CD4-positive, alpha-beta T cell treated with Interleukin-17A for 1 hour (primary cell): ENCODE measurements at places on chromosomes 12 and 14.
A peak's percentile ranks its signal among the peaks of the same experiment; 100 is the strongest.

DNA sequence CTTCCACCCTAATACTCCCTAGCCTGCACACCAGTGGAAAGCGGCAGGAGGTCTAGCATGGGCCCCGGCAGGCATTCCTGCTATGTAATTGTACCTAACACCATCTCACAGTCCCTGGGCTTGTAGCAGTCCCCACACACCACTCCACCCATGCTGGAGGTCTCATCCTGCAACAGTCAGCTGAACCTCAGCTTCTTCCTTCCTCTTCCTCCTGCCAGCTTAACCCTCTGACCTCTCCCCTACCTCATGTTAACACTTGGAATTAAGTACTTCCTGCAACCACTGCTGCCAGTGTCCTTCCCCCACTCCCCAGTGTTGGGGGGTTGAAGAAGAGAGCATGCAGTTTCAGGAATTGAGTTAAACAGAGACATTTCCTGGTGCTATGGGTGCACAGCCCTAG lies 7.6 kb downstream of the ADCY4 start:
- DNase-seq: no peak

DNA sequence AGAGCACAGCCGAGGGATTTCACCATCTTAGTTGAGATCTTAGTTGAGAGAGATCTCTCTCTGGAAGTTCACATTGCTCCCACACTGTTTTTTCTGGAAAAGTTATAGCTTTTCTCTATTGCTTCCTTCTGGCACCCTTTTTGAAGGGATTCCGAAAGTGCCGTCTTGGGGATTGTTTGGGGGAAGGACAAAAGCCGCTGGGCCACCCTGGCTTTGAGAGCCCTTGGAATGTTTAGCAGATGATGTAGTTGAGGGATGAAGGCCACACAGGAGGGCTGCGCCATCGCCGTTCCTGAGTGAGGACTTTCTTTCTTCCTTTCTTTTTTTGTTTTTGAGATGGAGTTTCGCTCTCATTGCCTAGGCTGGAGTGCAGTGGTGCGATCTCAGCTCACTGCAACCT lies 17.7 kb downstream of the PLEKHG3 start:
- no peak for DNase-seq

GRCh38 chr14:102665621-102666020 lies 73.2 kb downstream of the RCOR1 start:
- no peak for DNase-seq

DNA sequence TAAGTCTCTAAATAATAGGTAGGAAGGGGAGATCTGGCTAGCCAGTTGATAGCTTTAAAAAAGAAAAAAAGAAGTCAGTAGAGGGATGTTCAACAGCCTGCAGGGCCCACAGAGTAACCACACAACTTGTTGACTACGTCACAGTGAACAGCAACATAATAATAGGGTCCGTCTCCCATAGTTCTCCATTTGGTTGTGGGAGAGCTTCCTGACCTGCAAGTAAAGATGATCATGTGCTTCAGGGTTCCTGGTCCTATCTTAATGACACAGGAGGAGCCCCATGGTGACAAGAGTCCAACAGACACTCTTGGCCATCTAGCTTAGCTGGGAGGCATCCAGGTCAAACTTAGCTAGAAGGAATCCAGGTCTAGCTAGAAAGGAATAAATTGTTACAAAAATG lies 36.2 kb downstream of the FGD6 start:
- no peak for DNase-seq

DNA sequence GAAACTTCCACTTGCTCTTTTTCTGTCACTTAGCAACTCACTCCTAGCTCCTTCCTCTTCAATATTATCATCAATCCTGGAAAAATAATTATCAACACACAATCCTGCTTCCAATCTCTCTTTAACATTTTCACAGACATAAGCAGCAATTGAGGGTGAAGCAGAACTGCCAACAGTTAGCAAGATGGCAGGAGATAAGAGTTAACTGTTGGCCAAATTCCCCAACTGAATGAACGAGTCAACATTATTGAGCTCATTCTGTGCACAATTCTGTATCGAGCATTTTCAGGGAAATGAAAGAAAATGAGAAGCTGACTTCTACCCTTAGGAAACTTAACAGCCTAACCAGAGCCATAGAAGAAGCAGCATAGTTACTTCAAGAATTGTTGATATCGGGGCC lies 152.0 kb downstream of the KCNA5 start:
- DNase-seq: no peak

DNA sequence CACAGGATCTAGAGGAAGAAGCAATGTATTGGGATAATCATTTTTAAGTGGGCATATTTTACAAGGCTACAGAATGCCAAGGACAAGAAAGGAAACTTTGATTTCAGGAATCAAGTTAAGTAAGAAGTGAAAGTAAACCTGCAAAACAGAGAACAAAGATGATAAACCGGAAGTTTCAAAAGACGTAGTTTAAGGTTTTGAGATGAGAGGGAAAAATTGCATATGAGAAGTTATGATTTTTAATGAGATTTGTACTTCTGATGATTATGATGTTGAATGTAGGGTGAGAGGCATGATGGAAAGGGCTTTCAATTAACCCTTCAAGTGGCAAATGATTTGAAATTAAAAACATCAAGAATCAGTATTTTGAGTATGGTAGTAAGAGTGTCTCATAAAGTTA lies 134.9 kb downstream of the CAPZA3 start:
- peak; percentile 1 for DNase-seq

DNA sequence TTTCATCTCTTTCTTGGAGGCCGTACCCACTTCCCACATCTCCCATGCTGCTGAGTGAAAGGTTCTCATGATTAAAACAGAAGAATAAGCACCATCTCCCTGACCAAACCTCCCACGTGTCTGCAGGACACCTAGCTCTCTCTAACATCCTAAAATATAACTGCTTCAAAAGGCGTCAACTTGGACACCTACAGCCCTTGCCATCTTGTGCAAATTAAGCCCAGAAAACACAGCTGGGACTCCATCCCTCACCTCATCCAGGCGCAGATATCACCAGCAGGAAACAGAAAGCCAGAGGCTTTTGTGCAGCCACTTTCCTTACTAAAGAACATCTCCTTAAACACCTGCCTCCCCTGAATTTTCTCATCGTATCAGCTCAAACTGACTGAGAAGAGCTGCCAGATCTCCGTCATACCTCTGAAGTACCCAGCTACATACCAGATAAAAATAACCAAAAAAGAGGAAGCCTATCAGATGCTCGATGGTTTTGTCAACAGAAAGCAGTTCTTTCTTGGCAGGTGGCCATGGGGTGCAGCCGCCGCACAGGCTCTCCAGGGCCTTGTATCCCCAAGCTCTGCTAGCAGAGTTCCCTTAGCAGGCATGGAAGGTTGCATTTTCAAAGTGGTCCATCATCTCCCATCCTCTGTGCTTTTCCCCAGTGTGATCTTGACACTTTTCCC lies 28.8 kb downstream of the MAP3K9 start:
- no peak for DNase-seq

- no peak for DNase-seq
Measured at GRCh38 chr12:45547132-45547531, 182.4 kb upstream of the ARID2 start.

- no peak for DNase-seq
Measured at GRCh38 chr14:49984424-49984823, 91.5 kb downstream of the ARF6 start.

DNA sequence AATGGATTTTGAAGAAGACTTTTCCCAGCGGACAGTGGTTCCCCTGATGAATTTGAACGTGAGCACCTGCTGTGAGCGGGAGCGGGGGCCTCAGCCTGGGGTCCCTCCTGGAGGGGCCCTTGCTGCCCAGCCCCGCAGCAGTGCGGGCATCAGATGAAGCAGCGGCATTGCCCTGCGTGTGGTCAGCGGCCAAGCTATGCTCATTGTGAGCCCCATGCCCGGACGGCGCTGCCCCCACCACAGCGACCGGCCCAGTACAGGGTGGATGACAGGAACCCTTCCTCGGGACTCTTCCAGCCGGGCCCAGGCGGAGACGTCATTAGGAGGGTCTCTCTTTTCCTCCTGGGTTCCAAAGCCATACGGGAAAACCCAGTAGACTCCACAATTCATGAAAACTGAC lies 3.5 kb downstream of the LRCOL1 start:
- DNase-seq: no peak

- DNase-seq: no peak
Measured at GRCh38 chr12:109772622-109773321, 59.1 kb downstream of the FAM222A start.

GRCh38 chr12:29739279-29739991 lies 44.3 kb downstream of the TMTC1 start:
- DNase-seq: no peak

DNA sequence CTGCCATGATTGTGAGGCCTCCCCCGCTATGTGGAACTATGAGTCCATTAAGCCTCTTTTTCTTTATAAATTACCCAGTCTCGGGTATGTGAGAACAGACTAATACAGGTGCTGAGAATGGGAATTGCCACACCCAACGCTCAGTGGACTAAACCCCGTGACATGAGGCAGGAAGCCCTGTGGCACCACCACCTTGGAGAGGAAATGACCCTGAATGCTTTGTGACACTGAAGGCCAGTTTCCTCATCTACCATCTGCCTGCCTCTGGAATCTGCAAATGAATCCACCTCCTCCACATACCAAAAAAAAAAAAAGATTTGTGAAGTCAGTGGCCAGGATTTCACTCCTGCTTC lies 41.6 kb downstream of the NT5DC3 start:
- no peak for DNase-seq

DNA sequence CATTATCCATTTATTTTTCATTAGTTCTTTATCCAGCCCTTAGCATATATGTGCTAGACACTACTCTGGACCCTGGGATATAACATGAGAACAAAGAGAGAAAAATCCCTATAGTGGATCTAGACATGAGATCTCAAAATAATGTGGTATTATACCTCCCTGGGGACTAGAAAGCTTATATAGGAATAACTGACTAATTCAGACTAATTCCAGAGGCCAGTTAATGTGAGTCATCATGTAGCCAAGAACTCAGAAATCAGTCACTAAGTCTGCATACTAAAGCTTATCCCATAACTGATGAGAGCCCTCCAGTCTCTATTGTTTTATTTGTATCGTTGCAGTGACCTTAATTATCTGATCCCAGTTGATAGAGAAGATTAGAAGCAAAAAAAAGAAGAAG lies 267.1 kb upstream of the RGS6 start:
- DNase-seq: no peak
